ENCODE measurements at places on chromosomes 5 and 9.

- H3K36me3 ChIP-seq: no peaks in the 10 kb centered on the region
- H3K27me3 ChIP-seq: no peaks in the 10 kb centered on the region
- H3K4me3 ChIP-seq: no peak overlapping the region
- H3K4me1 ChIP-seq: no peaks in the 10 kb centered on the region
Observed at GRCh38 chr9:20321423-20322082, 300.7 kb downstream of the MLLT3 start.

DNA sequence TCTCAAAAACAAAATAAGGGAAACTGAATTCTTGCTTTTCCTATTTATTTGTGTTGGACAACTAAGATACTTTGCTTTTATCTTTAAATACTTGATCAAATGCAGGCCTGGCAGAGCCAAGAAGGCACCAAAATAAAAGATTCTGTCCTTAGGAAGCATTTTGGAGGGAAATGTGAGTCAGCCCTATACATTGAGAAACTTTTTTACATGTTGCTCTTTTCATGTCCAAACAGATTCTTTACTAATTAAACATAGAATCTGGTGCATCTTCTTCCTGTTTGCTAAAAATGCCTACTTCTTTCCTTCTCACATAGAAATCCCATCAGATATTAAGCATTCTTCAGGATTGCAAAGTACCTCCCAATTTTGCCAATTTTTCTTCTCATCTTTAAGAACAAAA lies 1160.4 kb downstream of the EFNA5 start:
- H3K4me3 ChIP-seq: no peak overlapping the region
- H3K27ac ChIP-seq: no peak overlapping the region
- no peaks in the 10 kb centered on the region for H3K4me1 ChIP-seq
- DNase-seq: no peak
- no peaks in the 10 kb centered on the region for H3K27me3 ChIP-seq
- H3K36me3 ChIP-seq: no peaks in the 10 kb centered on the region

- H3K4me1 ChIP-seq: no peaks in the 10 kb centered on the region
- no peak for DNase-seq
- H3K27ac ChIP-seq: no peak overlapping the region
- no peaks in the 10 kb centered on the region for H3K36me3 ChIP-seq
- H3K4me3 ChIP-seq: no peak overlapping the region
Observed at GRCh38 chr5:172690258-172691075, 49.4 kb downstream of the NEURL1B start.

DNA sequence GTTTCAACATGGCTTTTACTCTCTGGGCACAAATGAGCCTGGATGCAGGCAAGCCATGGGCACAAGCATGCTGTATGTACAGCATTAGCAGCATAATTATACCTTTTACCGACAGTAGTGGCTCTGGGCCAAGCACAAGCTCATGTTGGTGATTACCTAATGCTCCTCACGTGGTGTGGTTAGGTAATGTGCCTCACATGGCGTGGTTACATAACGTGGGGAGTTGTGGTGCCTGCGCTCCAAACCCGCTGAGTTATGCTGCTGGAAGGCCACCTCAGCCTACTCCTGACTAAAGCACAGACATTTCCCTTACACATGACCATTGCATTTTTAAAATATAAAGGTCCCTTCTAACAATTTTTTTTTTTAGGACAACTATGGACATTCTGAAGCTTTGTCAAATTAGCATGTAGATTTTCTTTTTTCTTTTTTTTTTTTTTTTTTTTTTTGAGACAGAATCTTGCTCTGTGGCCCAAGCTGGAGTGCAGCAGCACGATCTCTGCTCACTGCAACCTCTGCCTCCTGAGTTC lies 794.0 kb downstream of the EFNA5 start:
- no peak overlapping the region for H3K4me3 ChIP-seq
- no peaks in the 10 kb centered on the region for H3K27me3 ChIP-seq
- no peaks in the 10 kb centered on the region for H3K36me3 ChIP-seq
- H3K27ac ChIP-seq: no peak overlapping the region

DNA sequence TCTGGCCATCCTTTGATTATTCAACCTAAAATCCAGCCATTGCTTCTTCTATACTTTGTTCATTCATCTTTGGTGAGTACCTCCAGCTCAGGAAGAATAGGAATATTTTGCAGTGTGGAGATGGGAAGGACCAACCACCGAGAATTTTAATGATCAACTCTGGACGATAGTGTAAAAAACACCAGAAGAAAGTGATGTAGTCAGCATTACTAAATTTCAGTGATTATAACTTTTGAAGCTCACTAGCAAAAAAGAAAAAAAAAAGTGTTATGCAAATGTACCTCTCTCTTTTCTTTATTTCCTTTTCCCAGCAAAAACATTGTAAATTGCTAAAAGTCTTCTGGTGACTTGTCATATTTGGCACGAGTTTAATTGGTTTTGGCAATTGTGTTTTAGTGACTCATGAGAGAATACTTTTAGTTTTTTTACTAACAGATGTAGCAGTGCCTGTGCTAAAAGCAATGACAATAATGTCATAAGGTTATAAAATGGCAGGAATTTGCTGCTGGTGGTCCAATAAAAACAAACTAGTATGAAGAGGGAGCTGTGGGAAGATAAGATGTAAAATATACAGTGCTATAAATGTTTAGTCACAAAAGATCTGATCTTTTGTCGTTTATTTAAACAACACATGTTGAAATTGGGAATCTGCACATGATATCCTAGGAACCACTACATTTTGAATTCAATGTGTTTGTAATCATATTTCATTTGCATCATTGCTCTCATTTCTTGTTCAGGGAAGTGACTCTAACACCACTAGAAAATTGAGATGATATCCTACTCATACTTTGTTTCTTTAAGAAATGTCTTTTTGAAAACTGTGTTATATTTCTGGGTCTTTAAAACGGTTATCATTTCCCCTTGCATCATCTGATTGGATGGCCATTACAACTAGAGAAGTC lies 81.3 kb upstream of the ERCC6L2 start:
- no peak overlapping the region for H3K4me3 ChIP-seq
- peaks cover 6% of the 10 kb centered on the region for H3K4me1 ChIP-seq
- peak overlapping the region; percentile 40 for H3K27ac ChIP-seq
- peak; percentile 97 for DNase-seq
- no peaks in the 10 kb centered on the region for H3K27me3 ChIP-seq

DNA sequence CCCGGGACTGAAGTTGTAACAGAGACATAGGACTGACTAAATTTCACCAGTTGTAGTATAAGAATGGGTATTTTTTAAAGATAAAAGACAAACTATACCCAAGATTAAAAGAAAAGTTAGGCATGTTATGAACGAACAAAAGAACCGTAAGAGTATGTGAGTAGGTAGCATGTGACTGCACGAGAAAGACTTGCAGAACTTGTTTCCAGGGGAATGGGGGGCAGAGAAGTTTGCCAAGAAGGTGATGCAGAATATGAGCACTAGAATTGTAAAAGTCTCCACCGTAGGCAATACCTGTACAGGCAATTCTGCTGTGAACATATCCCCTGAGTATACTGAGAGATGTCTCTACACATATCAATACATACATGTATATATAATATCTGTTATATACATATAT lies 614.7 kb downstream of the PRELID2 start:
- no peaks in the 10 kb centered on the region for H3K27me3 ChIP-seq
- DNase-seq: no peak
- no peak overlapping the region for H3K4me3 ChIP-seq
- H3K4me1 ChIP-seq: no peaks in the 10 kb centered on the region
- H3K36me3 ChIP-seq: no peaks in the 10 kb centered on the region

DNA sequence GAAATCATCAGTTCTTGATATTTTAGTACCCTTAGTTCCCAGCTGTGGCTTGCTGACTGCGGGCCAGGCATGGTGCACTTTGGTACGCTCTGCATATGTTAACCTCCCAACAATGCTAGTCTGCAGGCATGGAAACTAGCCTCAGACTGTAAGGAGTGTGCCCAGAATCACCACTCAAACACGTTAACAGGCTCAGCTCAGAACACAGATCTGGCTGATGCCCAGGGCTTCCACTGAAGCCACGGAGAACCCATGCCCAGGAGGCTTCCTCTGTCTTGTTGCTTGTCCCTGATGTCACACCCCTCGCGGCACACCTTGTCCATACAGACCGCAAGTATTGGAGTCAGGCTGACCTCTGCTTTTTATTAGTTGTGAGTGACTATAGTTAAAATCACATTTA lies 187.2 kb upstream of the OTULINL start:
- H3K4me1 ChIP-seq: peaks cover 24% of the 10 kb centered on the region
- H3K36me3 ChIP-seq: peaks cover 26% of the 10 kb centered on the region
- H3K4me3 ChIP-seq: no peak overlapping the region
- DNase-seq: no peak
- no peak overlapping the region for H3K27ac ChIP-seq

GRCh38 chr5:161189452-161189851 lies 337.4 kb upstream of the ATP10B start:
- H3K27me3 ChIP-seq: no peaks in the 10 kb centered on the region
- H3K27ac ChIP-seq: no peak overlapping the region
- no peak overlapping the region for H3K4me3 ChIP-seq
- no peaks in the 10 kb centered on the region for H3K4me1 ChIP-seq
- no peak for DNase-seq

- DNase-seq: no peak
- H3K27me3 ChIP-seq: peaks cover 22% of the 10 kb centered on the region
- no peak overlapping the region for H3K4me3 ChIP-seq
Observed at GRCh38 chr9:124475158-124475867, 25.1 kb downstream of the ADGRD2 start.

DNA sequence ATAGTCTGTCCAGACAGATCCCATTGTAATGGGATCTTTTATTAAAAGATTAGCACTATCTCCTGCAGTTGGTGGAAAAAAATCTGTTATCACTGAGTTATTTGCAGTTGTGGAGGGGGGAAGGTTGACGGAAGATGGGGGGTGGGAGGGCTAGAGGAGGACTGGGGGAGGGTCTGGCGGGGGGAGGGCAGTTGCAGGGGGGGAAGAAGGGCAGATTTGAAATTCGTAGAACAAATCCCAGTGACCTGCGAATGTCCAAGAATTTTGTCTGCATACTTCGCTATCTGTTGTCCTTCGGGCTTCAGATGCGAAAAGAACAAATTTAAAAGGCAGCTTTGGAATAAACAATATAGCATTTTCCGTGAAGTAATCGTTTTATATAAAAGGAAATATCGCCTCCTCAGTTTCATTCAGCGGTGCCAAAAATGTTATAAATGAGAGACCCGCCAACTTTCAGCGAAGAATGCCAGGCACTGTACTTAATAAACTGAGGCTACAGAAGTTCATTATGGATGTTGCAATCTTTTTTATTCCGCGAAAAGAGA lies 1.3 kb upstream of the FST start:
- H3K27ac ChIP-seq: peak overlapping the region; percentile 80
- peaks cover 13% of the 10 kb centered on the region for H3K36me3 ChIP-seq
- H3K4me1 ChIP-seq: peaks cover 1% of the 10 kb centered on the region
- H3K4me3 ChIP-seq: peak overlapping the region; percentile 70
- no peaks in the 10 kb centered on the region for H3K27me3 ChIP-seq

GRCh38 chr9:135907006-135907430 lies 328 bp downstream of the CAMSAP1 start:
- DNase-seq: peak; percentile 47
- peaks cover 2% of the 10 kb centered on the region for H3K36me3 ChIP-seq
- no peak overlapping the region for H3K27ac ChIP-seq
- H3K4me3 ChIP-seq: no peak overlapping the region
- H3K4me1 ChIP-seq: peaks cover 11% of the 10 kb centered on the region
- no peaks in the 10 kb centered on the region for H3K27me3 ChIP-seq

- no peak for DNase-seq
- no peaks in the 10 kb centered on the region for H3K27me3 ChIP-seq
- no peak overlapping the region for H3K27ac ChIP-seq
Observed at GRCh38 chr9:30522061-30522460, 1862.4 kb upstream of the ACO1 start.

- H3K27me3 ChIP-seq: peaks cover 12% of the 10 kb centered on the region
- no peak overlapping the region for H3K27ac ChIP-seq
- no peak for DNase-seq
- no peaks in the 10 kb centered on the region for H3K4me1 ChIP-seq
Observed at GRCh38 chr5:176131771-176132170, 106.5 kb upstream of the SIMC1 start.

- H3K4me3 ChIP-seq: no peak overlapping the region
- H3K27ac ChIP-seq: no peak overlapping the region
- H3K27me3 ChIP-seq: no peaks in the 10 kb centered on the region
- H3K4me1 ChIP-seq: no peaks in the 10 kb centered on the region
Observed at GRCh38 chr5:95533106-95533505, 21.7 kb downstream of the SKIC3 start.

DNA sequence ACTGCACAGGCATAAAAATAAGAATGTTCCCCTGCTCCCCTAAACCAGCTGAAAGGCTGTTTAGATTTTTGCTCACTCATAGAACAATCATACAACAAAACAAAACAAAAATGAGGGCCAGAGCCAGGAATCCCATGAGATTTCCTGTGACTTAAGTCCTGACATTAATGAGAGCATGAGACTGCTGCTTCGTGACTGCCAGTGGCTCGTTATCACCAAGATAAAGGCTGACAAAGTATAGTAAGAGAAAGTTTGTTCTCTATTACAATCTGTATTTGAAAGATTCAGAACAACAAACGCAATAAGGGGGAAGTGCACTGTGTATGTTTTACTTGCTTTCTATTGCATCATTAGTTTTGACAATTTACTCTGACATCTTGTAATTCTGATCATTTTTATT lies 837.1 kb upstream of the C9orf72 start:
- no peak for DNase-seq
- no peaks in the 10 kb centered on the region for H3K27me3 ChIP-seq
- H3K27ac ChIP-seq: no peak overlapping the region
- no peak overlapping the region for H3K4me3 ChIP-seq

- peaks cover 3% of the 10 kb centered on the region for H3K4me1 ChIP-seq
- H3K27ac ChIP-seq: no peak overlapping the region
- peaks cover 7% of the 10 kb centered on the region for H3K27me3 ChIP-seq
- peak; percentile 89 for DNase-seq
Observed at GRCh38 chr5:157464519-157465171, 4.6 kb downstream of the NIPAL4 start.

DNA sequence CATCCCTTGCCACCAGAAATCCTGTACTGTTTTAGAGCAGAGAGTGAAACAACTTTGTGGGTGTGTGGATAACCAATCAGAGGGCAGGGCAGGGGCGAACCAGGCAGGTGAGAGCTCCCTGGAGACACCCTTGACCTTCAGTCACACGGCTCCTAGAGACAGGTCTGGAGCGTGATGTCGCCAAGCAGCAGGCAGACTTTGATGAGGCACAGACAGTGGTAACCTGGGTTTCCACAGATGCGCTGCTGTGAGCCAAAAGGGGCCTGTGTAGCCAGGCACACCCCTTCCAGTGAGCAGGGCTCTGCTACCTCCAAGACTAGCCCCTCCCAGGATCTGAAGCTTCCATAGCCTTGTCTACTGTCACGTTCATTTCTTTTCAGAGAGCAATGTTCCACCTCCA lies 317.8 kb upstream of the ADCY2 start:
- H3K4me1 ChIP-seq: no peaks in the 10 kb centered on the region
- no peaks in the 10 kb centered on the region for H3K36me3 ChIP-seq
- H3K27me3 ChIP-seq: no peaks in the 10 kb centered on the region

Data from fibroblast of lung (primary cell).